ENCODE measurements at places on chromosomes 12 and 14.

GRCh38 chr12:100266585-100266834 lies 369 bp downstream of the DEPDC4 start:
- no peak for DNase-seq

GRCh38 chr12:23290627-23291330 lies 658.7 kb downstream of the SOX5 start:
- no peak for DNase-seq

- DNase-seq: no peak
These were observed 345.6 kb downstream of the APAF1 start for GRCh38 chr12:98990648-98991047.

DNA sequence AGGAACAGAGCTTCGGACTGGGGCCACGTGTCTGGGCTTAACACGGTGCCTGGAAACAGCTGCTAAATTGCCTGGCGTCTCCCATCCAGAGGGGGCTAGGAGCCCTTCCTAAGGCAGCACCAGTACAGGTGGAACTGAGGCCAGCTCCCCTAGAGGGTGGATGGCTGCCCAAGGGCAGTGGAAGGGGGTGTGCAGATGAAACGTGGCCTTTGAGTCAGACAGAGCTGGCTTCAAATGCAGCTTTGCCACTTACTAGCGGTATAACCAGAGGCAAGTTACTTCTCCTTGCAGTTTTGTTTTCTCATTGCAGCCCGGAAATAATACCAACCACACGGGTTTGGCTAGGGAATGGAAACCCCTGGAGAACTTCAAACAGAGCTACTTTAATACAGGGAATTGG lies 59.3 kb upstream of the SLC24A4 start:
- no peak for DNase-seq

GRCh38 chr12:25529738-25530137 lies 23.3 kb downstream of the LMNTD1 start:
- DNase-seq: no peak

DNA sequence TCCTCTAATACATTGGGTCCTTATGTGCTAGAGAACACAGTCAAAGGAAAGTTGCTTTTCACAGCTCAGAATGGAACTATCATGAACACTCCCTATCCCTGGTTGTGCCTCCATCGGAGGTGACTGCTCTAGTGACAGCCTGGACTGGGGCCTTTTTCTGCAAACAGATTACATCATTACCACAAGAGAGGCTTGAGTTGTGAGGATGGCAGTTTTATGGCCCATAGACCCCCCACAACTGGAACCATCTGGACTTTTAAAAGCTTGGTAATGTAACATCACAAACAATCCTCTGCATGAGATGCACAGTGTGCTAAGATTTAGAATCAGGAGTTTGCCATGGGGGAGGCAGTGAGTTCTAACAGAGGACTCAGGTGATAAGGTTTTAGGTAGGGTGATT lies 46.6 kb upstream of the WSCD2 start:
- no peak for DNase-seq

- DNase-seq: no peak
These were observed 371.0 kb upstream of the ATP2B1 start for GRCh38 chr12:90079529-90080210.

DNA sequence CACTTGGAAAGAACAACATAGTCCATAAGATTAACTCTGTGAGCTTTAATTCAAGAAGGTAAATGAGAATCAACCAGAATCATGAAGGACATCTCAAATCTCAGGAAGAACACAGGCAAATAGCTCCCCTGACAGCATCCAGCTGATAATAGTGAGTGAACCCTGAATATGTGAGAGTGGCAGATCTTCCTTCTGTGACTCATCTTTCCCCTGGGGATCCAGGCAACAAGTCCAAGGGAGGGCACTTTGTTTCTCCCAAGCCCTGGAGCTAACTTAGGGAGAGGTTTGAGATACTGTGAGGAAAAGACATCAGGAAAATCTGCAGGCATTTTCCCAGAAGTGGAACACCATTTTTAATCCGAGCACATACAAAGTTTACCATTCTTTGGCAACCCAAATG lies 763.9 kb upstream of the MGAT4C start:
- no peak for DNase-seq

- DNase-seq: no peak
These were observed 19.2 kb downstream of the LUM start for GRCh38 chr12:91091916-91092715.

GRCh38 chr12:95415451-95415850 lies 58.5 kb upstream of the METAP2 start:
- no peak for DNase-seq

DNA sequence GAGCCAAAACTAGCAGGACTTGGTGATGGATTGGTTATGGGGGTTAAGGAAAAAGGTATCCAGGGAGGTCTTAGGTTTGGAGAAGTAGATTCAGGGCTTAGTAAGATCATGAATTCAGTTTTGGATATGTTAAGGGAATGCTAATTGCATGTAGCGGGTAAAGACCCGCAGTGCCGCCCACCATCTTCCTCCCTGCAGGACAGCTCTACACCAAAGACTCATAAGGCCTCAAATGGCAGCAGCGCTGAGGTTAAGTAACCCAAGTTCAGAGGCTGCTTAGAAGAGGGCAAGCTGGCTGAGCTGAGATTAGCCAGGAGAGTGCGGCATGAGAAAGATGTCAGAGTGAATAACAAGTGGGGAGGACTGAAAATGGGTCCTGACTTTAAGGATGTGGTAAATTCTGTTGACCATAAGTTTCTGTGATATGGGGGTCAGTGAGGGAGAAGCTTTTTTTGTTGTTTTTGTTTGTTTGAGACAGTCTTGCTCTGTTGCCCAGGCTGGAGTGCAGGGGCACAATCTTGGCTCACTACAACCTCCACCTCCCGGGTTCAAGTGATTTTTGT lies 26.2 kb downstream of the RAD9B start:
- no peak for DNase-seq

- no peak for DNase-seq
These were observed 145.2 kb upstream of the WSCD2 start for GRCh38 chr12:107983756-107984472.

All from fibroblast of skin of left biceps (primary cell).